ENCODE measurements at places on chromosomes 4 and X.

DNA sequence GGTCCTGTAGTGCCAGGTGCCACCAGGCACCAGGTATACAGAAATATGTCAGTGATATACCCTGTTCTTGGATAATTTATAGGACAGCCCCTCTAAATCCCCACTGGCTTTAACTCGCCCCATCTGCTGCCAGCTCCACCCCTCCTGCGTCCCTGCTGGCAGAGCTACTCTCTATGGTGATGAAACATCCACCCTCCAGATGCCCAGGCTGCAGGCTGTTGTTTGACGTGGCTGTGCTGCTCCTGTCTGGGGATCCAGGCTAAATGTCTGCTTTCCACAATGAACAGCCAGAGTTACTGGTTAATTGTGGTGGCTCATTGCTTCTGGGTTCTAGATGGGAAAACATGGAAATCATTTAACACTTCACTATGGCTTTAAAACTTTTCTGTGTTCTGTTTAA lies 12.9 kb downstream of the NHSL2 start:
- DNase-seq, result no peak

DNA sequence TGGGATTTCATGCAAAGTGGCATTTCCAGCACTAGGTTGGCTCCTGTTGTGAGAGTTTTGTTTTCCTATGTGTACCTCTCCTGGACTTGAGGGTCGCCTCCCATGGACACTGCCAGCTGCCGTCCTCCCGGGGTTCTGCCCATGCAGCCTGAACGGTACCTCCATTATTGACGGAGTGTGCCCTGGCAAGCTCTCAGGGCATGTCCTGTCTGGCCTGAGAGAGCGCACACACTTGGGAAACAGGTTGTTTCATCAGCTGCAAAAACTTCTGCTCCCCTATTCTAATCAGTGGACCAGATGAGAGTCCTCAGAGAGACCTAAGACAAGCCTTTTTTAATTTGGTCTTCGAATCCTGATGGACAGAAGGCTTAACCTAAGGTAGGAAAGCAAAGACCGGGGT lies 56.6 kb upstream of the HOPX start:
- DNase-seq, result no peak

GRCh38 chrX:72102760-72103159 lies 29.0 kb downstream of the RTL5 start:
- DNase-seq, result no peak

- no peak for DNase-seq
Observed at GRCh38 chr4:158181906-158182305, 9.1 kb upstream of the GASK1B start.

DNA sequence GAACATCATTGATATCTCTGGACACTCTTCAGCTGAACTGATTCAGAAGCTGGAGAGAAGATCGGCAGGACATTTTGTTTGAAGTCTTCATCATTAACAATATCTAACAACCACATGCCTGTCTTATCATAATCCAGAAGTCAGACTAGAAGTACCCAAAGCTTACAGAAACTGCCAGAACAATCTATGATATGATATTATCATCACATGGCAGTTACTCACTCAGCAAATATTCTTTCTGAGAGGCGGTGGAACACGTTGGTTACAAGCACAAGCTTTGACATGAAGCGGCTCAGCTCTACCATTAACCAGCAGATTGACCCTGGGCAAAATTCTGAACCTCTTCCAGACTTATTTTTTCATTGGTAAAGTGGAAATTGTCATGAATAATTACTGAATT lies 69.4 kb upstream of the KIT start:
- DNase-seq, result no peak

GRCh38 chrX:20670611-20671010 lies 403.9 kb upstream of the RPS6KA3 start:
- DNase-seq, result no peak

DNA sequence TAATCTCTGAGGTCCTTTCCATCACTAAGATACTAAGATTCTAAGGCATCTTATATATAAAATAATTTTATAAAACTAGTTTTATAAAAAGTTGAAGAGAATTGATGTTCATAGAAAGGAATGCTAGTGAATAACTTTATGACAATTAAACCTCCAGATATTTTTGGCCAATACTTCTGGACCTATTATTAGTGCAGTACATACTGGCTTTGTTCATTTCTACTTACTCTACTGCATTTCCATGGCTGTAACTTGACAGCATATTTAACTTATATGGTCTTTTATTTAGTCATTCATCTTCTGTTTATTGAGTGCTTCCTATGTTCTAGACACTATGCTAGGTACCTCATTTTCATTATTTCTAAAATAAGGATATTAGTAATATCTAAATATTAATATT lies 6.8 kb upstream of the USP53 start:
- no peak for DNase-seq

- DNase-seq, result no peak
Observed at GRCh38 chr4:164509951-164510350, 244.0 kb upstream of the SMIM31 start.

GRCh38 chr4:99810536-99810935 lies 6.1 kb upstream of the DAPP1 start:
- no peak for DNase-seq

GRCh38 chrX:100719139-100719538 lies 12.8 kb downstream of the SYTL4 start:
- no peak for DNase-seq

DNA sequence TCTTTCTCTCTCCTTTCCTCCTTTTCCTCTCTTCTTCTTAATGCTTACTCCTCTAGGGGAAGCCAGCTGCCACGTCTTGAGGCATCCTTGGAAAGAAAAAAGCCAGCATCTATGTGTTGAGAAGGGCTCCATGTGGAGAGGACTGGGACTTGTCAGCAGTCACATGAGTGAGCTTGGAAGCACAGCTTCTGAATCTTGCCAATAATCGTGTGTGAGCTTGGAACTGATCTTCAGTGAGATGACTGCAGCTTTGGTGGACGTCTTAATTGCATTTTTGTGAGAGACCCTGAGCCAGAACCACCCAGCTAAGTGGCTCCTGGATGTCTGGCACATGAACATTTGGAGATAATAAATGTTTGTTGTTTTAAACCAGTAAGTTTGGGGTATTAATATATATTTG lies 371.7 kb downstream of the SLITRK2 start:
- DNase-seq, result no peak

GRCh38 chr4:71377561-71377960 lies 38.7 kb downstream of the SLC4A4 start:
- DNase-seq, result no peak

- no peak for DNase-seq
Observed at GRCh38 chrX:78710171-78710570, 37.3 kb upstream of the LPAR4 start.

DNA sequence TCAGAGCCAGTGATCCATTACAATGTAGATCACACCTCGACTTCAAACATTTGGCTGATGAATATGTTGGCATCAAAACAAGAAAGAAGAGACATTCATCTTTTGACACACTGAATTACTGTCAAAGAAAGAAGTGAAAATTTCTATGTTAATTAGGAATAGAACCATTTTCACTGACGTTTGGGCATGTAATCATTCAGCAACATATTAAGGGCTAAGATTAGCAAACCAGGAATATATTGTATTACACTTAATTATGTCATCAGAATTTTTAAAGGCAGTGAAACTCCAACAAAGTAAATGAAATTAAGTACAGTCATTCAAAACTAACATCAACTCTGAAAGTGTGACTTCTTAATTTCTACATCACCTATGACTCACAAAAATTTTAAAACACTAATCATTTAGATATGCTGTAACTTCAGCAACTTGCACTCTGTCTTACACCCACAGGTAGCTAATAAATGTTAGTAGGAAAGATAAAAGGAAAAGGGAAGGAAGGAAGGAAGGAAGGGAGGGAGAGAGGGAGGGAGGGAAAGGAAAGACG lies 1.4 kb upstream of the SMR3A start:
- no peak for DNase-seq

DNA sequence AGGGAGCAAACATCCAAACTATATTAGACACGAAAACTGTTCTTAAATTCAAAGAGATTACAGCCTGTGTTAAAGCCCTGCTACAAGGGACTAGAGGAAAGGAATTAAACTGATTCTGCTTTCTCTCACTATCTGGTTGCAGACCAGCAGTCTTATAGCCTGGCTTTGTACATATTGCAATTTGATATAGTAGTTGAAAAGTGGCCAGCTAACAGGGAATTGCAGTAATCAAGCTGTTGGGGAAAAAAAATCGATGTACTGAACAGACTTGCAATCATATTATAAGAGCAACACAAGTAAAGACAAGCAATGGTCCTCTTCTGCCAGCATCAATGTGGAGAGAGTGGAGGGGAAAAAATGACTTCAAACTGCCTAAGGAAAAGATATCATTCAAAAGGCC lies 364.4 kb upstream of the EPHA5 start:
- DNase-seq, result no peak

DNA sequence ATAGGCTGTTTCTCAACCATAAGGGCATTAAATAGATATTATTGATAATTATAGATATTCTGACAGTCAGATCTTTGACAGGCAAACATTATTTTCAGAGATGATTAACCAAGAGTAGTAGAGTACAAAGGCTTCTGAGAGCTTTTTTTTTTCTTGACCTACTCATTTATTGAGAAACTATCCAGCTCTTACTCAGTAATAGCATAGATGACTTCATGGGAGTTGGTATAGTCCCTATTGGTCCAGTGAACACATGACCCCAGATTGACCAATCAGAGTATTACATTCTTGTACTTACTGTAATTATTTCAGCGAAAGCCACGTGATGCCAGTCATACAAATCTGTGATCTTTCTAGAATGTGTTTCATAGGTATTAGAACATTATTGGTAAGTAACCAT lies 508.7 kb downstream of the FSTL5 start:
- no peak for DNase-seq

DNA sequence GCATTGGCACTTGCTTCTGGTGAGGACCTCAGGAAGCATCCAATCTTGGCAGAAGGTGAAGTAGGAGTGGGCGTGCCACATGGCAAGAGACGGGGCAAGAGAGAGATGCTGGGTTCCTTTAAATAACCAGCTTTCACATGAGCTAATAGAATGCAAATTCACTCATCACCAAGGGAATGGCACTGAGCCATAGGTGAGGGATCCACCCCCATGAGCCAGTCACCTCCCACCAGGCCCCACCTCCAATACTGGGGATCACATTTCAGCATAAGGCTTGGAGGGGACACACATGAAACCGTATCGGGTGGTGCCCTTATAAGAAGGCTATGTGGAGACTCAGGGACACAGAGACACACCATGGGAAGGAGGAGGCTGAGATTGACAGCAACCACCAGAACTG lies 140.0 kb upstream of the MSX1 start:
- DNase-seq, result no peak

DNA sequence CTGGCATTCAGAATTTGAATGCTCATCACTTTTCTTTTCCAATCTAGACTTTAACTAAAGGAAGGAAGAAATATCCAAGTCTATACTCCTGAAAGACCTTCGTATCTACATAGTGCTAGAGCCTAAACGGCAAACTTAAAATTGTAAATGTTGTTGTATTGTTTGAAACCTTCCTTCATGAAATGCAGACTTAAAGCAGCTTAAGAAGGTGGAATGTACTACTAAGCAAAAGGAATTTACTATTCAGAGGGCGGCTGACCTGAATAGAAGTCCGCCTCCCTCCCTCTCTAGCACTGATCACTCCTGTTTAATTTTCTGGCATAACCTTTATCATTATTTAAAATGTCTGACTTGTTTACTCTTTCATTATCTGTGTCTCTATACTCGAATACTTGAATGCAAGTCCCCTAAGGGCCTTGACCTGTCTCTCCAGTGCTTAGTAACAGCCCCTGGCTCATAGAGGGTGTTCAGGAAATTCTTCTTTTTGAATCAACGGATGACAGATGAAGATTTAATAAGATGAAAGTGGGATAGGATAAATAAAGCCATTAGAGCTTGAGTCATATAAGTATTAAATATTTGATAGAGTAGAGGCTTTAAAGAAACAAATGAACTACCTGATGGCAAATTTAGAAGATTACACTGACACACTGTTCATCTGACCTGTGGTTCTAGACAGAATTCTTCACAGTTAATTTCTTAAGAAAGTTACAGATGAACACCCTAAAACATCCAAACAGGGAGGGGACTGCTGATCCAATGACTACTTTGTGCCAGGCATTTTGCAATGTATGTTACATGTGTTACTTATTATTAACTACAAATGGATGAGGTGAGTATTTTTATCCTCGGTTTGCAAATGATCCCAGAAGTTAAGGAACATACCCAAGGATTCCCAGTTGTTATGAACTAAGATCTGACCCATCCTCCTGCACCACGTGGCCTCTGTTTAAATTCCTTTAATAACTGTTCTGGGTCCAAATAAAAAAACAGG lies 20.2 kb upstream of the RBPJ start:
- DNase-seq, result no peak

GRCh38 chrX:103817502-103817901 lies 14.6 kb downstream of the RAB9B start:
- DNase-seq, result no peak

- DNase-seq, result no peak
Observed at GRCh38 chr4:129581305-129581704, 485.4 kb downstream of the C4orf33 start.

GRCh38 chr4:10773010-10773409 lies 88.4 kb upstream of the CLNK start:
- DNase-seq, result no peak

DNA sequence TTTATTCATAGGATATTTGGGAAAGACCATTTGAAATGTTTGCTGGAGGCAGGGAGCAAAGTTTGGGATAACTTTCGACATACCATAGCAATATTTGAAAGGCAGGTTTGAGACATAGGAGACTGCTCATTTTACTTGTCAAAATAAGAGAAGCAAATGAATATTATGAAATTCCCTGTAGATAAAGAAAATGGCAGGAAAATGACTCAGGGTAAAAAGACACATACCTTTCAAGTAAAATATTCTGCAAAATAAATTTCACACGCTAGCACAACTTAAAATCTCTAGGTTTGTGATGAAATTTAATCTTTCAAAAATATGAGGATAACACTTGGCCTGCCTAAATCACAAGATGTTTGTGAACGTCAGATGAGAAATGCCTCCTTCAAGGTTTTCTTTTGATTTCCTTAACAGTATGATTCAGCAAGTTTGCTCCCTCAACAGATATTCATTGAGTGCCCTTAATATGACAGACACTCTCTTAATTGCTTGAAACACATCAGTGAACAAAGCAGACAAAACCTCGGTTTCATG lies 6.6 kb downstream of the TMEM156 start:
- no peak for DNase-seq

DNA sequence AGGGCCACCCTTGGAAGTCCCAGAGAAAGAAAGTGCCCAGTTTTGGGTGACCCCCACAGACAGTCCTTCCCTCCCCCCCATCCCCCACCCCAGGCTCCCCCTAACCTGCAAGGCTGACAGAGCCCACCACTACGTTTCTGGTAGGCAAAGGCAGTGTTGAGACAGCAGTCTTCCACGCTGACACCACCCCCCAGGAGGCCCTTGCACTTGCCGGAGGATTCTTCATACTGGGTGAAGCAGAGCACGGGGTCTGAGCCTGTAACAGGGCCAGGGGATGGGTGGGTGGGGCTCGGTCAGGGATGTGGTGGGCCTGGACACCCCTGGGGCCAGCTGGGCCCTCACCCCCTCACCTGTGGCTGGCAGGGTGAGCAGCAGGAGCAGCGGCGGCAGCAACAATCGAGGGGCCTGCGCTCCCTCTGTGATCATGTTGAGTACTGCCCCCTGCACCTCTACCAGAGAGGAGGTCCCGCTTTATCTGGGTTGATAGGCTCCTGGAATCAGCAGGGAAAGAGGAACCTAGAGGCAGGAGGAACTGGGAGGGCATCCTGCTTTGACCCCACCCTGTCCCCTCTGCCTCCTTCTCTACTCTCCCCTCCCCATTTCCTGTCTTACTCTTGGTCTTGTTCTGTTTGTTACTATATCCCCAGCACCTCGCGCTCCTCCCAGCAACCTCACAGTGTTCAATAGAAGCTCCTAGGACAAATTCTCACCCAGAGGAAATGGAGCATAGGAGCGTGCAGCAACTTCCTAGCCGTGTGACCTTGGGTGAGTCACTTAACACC lies at the start of gene CFP:
CFP (minus strand) TSS at position 512 of the 782 bp plus-strand sequence; CDS start at position 426, 86 bp downstream.
- DNase-seq, result no peak

All from T-helper 22 cell (primary cell).